Substantia nigra (tissue), 51 donors: ENCODE measurements at places on chromosomes 11 and 22.

GRCh38 chr11:60772666-60773065, 12.5 kb upstream of the MS4A10 start:
- no peak for DNase-seq

- DNase-seq, result peak; percentile 91
These were observed at the start of gene TIGD3 for GRCh38 chr11:65354265-65355012. Gene TIGD3, plus strand, starts transcription at chr11:65354751. Its CDS starts 1,058 bp downstream, at chr11:65355809.

DNA sequence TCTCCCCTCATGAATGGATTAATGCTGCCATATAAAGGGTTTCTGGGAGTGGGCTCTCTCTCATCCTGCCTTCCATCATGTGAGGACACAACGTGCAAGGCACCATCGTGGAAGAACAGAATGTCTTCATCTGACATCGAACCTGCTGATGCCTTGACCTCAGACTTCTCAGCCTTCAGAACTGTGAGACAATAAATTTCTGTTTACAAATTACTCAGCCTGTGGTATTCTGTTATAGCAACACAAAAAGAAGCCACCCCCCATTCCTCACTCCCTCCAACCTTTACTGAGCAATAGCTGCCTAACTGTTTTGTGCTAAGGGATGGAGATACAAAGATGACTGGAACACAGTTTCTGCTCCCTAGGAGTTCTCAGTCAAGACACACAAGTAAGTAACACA, 106.1 kb upstream of the PLET1 start:
- DNase-seq, result no peak

DNA sequence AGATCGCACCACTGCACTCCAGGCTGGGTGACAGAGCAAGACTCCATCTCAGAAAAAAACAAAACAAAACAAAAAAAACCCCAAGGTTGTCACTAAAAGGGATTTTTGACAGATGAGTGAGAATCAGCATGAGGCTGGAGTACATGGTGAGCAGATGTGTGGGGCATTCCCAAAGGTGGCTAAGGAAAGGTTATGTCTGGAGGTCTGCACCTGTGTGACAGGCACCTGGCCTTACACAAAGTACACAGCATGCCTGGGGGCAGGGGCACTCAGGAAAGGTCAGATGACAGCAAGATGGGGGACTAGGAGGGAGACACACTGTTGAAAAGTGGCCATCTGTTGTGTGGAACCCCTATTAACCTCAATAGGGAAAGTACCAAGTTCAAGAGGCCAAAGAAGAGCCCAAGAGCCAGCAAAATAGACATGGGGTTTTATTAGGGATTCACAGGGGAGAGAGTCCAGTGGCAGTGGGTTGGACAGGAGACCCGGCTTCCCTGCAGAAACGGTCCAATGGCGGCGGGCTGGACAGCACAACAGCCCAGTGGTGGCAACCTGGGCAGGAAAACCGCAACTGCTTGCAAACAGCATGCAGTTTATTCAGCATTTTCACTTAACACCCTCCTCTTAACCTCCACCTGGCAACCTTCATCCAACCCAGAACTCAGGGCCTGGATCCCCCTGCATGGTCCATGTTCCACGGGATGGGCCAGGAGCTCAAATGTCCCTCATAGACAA, 101.1 kb downstream of the MICAL2 start:
- DNase-seq, result no peak
